ENCODE measurements at places on chromosomes 6 and 20. TPM values are rescaled to one million over a fixed set of nuclear protein-coding genes. Genes with fewer than 3 reads are reported as not detected.

GRCh38 chr20:5947276-5947675, 3.1 kb downstream of the TRMT6 start:
- DNase-seq, result peak; percentile 74

GRCh38 chr20:31861135-31861384, 9.3 kb downstream of the DUSP15 start:
- no peak for DNase-seq

DNA sequence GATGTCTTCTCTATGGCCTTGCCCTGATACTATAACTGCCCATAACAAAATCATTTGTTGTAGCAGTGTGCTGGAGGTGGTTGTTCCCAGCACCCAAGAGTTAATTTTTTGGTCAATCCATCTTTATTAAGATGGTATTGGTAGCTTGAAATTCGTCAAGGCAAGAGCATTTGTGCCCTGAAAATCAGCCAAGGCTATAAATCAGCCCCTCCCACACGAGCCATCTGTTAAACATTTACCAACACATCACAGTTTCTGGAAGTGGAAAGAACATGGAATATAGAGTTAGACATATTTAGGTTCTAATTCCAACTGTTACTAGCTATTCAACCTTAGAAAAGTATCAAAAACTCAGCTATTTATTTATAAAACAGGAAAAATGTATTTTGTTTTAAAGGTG, 888.4 kb upstream of the GJE1 start:
- DNase-seq, result no peak

GRCh38 chr6:149450679-149451375, 34.0 kb downstream of the ZC3H12D start:
- no peak for DNase-seq

The ADGRB3 gene
- not detected for total RNA-seq

The TFEB gene
- 15.8 TPM for total RNA-seq

The PRDM1 gene
- 97.1 TPM for total RNA-seq

The SLC4A11 gene
- total RNA-seq, result 5.4 TPM

Measured in activated CD8-positive, alpha-beta memory T cell treated with anti-CD3 and anti-CD28 coated beads, Interleukin-2, amount 10 ng/mL, durations not matched to agents 7 days and 5 days (primary cell).